Activated naive CD8-positive, alpha-beta T cell treated with anti-CD3 and anti-CD28 coated beads for 36 hours (primary cell): ENCODE measurements at places on chromosomes 3 and 15. TPM values are rescaled to one million over a fixed set of nuclear protein-coding genes. Genes with fewer than 3 reads are reported as not detected.

GRCh38 chr3:171620825-171621434 lies 160.7 kb upstream of the TNIK start:
- DNase-seq = no peak

DNA sequence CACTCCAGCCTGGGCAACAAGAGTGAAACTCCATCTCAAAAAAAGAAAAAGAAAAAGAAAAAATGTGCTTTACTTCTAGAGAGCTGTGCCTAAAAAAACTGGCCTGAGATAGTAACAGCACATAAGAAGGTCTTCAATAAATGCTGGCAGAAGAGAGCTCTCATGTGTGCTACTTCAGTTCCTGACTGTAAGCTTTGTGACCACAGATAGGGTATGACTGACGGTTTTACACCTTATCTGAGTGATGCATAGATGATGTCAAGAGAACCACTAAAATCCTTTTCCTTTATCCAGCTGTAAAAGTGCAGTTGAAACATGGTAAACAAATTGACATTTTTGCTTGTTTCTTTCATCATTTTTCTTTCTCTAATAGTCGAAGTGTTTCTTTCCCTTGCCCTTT lies 127.9 kb downstream of the C3orf70 start:
- DNase-seq = no peak

MOBP gene
- total RNA-seq = not detected

MUSTN1 gene
- 1.0 TPM for total RNA-seq
